Stimulated activated naive CD8-positive, alpha-beta T cell treated with anti-CD3 and anti-CD28 coated beads, Interleukin-15, Interleukin-2, amounts not matched to agents 100 U/mL and 50 U/mL, for 24 hours (primary cell): ENCODE measurements at places on chromosomes 3 and 15.

GRCh38 chr3:148759430-148759829, 61.7 kb downstream of the AGTR1 start:
- no peak for DNase-seq

DNA sequence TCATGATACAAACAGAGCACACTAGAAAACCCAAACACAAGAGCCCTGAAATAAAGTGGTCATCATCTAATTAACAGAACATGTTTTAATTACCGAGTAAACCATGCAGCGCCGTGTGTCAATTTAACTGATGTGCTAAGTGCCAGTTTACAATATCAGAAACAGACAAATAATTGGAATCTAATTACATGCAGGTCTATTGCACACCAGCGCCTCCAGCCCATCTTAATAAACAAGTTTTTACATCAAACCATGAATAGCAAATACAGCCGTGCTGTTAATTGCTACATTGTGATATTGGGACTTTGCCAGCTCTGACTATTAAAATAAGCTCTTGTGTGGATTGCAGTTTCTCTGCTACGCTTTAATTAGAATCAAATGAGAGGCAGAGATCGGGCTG, 510.2 kb upstream of the MDFIC2 start:
- DNase-seq = no peak

DNA sequence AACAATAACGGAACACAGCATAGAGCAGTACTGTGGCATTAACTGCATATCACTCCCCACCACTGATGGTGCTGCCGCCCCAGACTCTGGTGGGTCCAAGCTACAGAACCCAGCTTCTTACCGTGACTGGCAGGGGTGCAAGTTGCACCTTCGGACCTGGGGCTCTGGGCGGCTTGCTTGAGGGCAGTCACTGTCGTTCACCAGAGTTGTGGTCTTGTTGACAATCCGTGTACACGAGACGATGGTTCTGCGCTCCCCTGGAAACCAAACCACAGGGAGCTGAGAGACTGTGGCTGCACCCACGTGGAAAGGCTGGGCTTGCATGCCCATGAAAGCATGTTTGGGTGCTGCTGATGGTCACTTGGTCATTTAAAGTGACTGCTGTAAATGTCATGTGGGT, 293.0 kb downstream of the ADAMTS17 start:
- DNase-seq = no peak

DNA sequence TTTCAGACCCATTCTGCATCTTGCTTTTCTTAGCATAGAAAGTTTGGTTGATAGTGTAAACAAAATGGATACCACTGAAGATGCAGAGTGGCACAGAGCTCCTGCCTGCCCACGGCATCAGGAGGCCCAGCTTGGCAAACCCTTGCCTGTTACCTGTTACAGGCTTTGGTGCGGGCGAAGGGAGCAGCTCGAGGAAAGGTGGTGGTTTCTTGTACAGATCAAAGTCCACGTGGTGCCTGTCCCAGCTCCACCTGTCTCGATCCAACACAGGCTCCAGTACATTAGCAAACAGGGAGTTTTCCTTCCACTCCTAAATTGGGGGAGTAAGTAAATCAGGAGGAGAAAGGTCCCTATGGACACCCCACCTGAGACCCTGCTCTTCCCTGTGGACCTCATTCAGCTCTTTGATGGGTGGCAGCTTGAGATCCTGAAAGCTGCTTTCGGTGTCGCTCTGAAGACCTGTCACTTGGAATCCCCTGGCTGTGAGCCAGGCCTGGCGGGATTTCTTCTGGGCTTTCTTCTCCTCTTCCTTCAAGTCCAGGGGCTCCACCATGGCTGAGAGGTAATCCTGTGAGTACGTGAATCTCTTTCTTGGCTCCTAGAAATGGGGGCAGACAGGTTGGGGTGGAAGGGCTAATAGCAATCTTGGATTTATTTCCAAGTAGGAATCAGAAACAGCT, 35.7 kb downstream of the ACAD9 start:
- DNase-seq = no peak

DNA sequence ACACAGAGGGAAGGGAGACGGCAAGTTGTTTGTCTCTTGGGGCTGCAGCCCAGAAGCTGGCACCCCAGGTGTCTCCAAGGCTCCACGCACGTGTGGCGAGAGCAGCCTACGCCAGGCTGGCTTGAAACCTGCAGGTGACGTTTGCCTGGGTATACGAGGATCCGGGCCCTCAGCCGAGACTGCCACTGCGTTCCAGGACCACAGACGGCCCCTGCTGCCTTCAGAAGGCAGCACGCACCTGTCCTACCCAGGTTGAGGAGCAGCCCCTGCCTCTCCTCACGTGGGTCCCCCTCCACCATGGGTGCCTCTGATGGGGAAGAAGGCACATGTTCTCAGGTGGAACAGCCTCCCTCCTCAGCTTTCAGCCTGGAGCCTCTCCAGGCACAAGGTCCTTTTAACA, 75.3 kb upstream of the PRR20G start:
- no peak for DNase-seq

GRCh38 chr3:39106851-39107387, 508 bp downstream of the GORASP1 start:
- peak; percentile 34 for DNase-seq

DNA sequence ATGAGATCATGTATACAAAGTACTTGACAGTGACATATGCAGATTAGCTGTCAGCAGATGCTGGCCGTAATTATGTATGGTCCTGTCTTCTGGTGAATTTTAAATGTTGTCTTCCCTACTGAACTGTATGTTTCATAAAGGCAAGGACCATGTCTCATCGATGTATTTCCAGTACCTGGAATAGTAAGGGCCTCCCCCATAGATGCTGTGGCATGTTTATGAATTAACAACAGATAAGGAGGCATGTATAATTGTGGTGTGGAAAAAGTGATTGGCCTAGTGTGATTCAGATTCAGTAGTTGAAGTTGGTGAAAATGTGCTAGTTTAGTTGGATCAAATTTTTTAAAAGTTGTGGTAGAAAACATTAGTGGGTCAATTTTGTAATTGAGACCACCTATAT, 202.7 kb upstream of the SLC2A2 start:
- DNase-seq = no peak

GRCh38 chr15:41554343-41554742, 4.7 kb upstream of the TYRO3 start:
- DNase-seq = no peak
